ENCODE measurements at places on chromosomes 1 and 21.

GRCh38 chr21:38520511-38520910 lies 22.2 kb upstream of the ERG start:
- DNase-seq: no peak

GRCh38 chr1:212556822-212557549 lies 51.6 kb upstream of the ATF3 start:
- DNase-seq: no peak

DNA sequence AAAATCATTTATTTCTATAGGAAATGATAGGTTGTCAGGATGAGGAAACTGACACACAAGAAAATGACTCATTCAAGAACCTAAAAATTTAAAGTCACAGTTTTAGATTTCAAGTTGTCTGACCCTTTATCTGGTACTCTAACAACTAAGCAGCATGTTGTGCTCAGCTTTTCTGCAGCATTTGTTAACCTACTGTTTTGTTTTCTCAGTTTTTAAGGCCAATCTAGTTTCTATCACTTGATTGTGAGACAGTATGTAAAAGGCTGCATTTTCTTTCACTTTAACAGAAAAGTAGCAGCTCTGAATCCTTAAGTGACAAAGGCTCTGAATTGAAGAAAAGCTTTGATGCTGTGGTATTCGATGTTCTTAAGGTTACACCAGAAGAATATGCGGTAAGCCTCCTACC lies 59.1 kb downstream of the RALGPS2 start:
- DNase-seq: no peak

- DNase-seq: no peak
Measured at GRCh38 chr1:168257397-168257796, 23.3 kb upstream of the TBX19 start.

DNA sequence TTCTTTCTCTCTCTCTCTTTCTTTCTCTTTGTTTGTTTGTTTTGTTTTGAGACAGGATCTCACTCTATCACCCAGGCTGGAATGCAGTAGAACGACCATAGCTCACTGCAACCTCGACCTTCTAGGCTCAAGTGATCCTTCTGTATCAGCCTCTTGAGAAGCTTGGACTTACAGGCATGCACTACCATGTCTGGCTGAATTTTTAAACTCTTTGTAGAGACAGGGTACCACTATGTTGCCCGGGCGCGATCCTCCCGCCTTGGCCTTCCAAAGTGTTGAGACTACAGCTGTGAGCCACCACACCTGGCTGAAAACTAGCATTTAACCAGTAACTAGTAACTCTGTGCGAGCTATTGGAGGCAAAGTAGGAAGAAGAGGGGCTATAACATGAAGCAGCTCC lies 325.5 kb downstream of the ZP4 start:
- no peak for DNase-seq

- DNase-seq: peak; percentile 91
Measured at GRCh38 chr1:93681101-93681988, at the start of gene BCAR3. TSS of gene BCAR3 (minus strand) at chr1:93681837. CDS start at chr1:93674930, 6,907 bp downstream.

GRCh38 chr1:88519156-88519555 lies 164.9 kb upstream of the PKN2 start:
- DNase-seq: peak; percentile 3

DNA sequence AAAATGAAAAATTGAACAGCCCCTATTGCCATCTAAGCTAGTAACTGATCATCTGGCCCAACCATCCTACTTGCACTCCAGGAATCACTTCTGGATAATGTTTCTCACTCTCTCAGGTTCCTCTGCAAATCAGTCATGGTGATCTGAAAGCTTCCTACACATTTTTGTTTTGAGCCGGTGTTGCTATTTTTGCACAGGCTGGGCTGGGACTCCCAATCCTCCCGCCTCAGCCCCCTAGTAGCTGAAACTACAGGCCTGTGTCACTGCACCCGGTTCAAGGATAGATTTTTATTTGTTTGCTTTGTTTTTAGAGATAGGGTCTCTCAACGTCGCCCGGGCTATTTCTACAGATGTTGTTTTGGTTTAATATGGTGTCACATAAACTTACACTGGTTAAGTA lies 40.5 kb upstream of the HMCN1 start:
- DNase-seq: no peak

GRCh38 chr1:4549930-4550329 lies 104.5 kb upstream of the AJAP1 start:
- DNase-seq: peak; percentile 23

- no peak for DNase-seq
Measured at GRCh38 chr21:33406493-33406892, 3.3 kb downstream of the IFNGR2 start.

GRCh38 chr1:66217021-66217420 lies 316.9 kb upstream of the SGIP1 start:
- no peak for DNase-seq

DNA sequence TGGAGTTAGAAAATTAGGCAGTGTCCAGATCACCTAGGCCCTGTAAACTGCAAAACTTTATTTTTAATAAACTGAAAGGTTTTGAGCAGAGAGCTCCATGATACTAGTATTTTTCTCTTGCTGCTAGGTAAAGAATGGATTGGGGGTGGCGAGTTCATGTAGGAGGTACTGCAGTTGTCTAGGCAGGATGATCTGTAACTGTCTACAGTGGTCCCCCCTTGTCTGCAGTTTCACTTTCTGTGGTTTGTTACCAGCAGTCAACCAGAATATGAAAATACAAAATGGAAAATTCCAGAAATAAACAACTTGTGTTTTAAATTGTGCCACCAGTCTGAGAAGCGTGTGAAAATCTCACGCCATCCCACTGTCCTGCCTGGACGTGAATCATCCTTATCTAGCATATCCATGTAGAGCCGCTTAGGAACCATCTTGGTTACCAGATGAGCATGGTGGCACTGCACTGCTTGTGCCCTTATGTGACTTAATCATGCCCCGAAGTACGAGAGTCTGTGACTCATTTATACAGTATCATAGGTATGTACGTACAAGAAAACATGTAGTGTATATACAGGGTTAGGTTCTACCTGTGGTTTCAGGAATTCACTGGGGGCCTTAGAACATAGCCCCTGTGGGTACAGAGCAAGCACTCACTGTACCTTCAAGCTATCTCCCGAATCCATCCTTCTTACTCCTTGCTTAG lies 94.2 kb downstream of the AHCTF1 start:
- no peak for DNase-seq

Data from mesendoderm (in vitro differentiated cells).